T-helper 9 cell (primary cell): ENCODE measurements at places on chromosomes 16 and 17.

DNA sequence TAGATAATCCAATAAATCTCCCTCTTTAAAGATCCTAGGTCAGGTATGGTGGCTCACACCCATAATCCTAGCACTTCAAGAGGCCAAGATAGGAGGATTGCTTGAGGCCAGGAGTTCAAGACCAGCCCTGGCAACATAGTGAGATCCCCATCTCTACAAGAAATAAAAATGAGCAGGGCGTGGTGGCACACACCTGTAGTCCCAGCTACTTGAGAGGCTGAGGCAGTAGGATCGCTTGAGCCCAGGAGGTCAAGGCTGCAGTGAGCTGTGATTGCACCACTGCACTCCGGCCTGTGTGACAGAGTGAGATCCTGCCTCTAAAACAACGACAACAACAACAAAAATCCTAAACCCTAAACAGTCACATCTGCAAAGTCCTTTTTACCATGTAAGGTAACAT, 2.0 kb upstream of the CCL22 start:
- no peak for DNase-seq

GRCh38 chr17:27986805-27987684, 55.4 kb upstream of the NLK start:
- DNase-seq: no peak

- DNase-seq: no peak
These were observed 256.4 kb upstream of the IRX3 start for GRCh38 chr16:54542805-54543505.

GRCh38 chr17:4858882-4859260, 25.7 kb downstream of the MINK1 start:
- DNase-seq: no peak

- DNase-seq: no peak
These were observed 42.3 kb downstream of the CRLF3 start for GRCh38 chr17:30782206-30782605.

DNA sequence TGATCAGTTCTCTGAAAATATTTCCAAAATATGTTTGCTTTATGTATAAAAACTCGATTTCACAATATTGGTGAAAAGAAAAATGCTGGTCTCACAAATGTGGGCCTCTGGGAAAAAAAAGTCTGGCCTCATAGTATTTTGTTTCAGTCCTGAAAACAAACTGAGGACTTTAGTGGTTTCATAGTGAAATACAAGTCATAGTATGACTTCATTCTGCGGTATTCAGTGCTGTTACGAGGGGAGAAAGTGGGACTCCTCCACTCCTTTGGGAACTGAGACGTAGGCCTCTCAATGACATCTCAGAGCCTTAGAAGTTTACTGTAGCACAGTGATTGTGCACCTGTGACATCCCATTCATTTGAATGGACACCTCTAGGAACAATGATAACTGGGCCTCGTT, 56.0 kb downstream of the CYB561 start:
- DNase-seq: no peak

GRCh38 chr17:50079334-50080095, 15.6 kb upstream of the PDK2 start:
- no peak for DNase-seq

DNA sequence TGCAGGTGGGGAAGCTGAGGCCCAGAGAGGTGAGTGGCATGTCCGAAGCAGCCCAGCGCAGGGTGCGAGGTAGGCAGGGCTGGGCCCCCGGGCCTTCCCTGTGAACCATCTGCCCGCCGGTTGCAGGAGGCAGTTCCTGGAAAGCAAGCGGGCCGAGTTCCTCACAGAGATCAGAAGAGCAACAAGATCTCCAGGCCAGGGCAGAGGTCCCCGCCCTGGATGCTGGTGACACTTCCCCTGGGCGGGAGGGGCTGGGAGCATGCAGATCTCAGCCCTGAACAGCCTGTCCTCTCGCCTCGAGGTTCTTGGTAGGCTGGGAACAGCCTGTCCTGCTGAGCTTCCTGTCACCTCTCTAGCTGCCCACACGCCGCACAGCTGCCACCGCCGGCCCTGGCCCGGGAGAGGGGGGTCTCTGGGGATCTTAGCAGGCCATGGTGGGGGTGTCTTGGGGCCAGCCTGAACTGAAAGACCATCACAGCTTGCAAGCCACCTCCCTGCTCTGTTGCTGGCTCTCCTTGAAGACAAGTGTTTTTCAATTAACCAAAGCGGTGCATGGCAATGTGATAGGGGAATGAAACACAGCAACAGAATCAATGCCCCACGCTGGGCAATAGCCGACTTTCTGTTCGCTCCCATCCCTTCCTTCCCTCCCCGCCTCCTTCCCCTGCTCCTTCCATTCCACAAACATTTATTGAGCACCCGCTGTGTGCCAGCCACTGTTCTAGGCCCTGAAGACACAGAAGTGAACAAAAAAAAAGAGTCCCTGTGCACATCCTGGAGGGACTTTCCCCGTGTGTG, 31.7 kb downstream of the SOCS1 start:
- DNase-seq: peak; percentile 43

GRCh38 chr17:74444406-74444805, 12.5 kb downstream of the GPRC5C start:
- no peak for DNase-seq

DNA sequence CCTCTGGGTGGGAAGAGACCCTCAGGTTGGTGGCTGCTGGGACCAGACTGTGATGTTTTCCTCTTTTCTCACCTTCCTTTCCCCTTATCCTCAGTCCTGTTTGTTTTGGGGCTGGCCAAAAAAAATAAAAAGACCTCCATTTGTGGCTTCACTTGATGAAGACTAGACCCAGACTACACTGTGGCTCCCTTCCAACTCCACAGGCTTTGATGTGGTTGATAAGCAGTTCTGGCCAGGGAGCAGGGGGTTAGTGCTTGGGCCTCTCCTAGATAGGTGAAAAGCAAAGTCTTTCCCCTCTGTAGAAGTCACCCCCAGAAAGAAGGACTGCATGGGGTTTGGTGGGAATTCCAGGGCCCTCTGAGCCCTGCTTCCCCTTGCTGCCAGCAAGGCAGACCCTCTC, 11.2 kb upstream of the ADAM11 start:
- DNase-seq: no peak

DNA sequence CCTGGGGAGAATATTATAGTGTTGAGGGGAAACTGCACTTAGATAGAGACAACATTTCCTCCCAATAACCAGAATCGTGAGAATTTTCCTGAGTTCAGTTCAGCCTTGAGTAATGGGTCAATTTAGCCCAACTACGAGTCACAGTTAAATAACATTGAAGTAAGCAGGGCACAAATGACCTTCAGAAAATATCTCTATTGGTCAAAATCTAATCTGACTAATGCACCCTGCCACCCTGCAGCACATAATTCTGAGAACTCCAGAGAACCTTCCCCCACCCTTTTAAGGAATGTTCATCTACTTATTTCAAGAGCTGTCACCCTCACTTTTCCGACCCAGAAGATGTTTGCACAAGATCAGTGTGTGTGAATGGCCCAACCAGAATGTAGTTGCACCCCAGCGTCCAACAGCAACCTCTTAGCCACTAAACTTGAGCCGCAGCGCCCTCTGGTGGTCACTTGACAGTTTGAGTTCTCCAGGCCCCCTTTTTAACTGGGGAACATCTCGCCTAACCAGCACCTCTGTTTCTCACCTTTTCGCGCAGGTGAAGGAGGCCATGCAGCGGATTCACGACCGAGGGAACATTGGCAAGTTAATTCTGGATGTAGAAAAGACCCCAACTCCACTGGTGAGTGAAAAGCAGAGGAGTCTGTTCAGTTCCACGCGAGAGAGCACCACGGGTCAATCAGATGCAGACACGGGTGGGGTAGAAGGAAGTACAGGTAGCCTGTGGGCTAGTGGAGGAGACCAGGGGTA, 50.9 kb upstream of the CLEC3A start:
- peak; percentile 77 for DNase-seq

DNA sequence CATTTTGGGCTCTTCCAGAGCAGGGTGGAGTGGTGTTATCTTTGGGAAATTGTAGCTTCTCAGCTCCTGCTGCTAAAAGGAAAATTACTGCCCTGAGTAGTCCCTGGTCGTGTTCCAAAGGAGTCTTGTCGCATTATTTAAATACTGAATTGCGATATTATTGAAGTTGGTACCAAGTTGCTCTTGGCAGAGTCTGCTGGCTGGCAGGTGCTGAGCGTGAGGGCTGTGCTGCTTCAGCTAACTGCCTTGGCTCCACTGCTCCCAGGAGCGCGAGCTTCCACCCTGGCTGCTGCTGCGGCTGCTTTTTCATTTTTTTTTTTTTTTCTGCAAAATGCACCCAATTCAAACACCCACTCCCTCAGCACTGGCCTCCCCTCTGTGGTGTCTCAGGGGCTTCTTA, 289.8 kb downstream of the MAF start:
- DNase-seq: no peak

DNA sequence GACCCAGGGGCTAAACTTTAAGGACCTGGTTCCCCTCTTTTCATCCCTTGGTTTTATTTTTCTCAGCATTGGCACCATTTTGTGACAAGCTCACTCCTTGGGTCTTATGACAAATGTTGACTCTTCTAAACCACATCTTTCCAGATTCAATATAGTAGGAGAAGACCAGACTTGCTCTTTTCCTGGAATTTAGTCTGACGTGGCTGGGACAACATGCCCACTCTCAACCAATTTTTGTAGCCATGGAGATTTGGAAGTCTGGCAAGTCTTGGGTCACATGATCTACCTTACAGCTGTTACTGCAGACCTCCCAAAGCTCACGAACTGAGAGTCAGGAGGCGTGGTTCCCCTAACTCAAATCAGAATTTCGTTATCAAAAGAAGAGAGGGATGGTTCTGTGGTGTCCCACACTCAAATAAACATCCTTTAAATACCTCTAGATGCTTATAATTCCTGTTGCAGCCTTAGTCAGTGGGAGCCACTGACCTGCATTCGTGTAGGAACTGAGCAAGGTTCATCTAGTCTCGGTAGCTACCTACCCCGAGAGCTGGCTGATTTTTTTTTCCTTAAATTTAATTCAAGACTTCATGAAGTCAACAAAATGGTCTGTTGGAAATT, 683.5 kb downstream of the MAF start:
- no peak for DNase-seq

GRCh38 chr16:51163366-51163765, 12.3 kb upstream of the SALL1 start:
- DNase-seq: no peak

DNA sequence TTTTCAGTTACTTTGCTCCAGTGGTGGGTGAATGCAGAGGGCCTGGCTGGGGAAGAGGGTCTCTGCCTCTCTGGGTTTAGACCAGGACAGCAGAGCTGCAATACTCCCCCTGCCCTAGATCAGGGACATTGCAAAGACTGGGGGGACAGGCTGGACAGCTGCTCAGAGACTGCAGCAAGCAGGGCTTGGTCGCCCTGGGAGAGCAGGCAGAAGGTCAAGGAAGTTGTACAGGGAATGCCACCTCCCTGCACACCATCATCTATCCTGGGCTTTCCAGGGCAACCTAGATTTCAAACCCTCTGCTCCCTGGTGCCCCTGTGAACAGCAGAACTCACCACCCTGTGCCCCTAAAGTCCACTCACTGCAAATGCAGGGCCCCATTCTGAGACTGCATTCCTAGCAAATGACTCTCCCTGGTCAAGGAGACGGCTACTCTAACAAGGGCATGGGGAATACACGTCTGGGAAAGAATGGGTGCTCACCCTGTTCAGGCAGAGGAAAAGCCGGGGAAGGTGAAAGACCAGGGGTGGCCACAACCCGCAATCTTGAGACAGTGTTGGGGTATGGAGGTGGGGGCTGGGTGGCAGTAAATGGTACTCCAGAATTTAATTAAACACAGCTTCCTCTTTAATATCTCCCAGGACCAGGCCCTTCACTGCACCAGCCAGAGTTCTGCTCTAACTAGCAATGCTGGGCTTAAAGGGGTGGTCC, 1.0 kb downstream of the KIFC3 start:
- DNase-seq: no peak

DNA sequence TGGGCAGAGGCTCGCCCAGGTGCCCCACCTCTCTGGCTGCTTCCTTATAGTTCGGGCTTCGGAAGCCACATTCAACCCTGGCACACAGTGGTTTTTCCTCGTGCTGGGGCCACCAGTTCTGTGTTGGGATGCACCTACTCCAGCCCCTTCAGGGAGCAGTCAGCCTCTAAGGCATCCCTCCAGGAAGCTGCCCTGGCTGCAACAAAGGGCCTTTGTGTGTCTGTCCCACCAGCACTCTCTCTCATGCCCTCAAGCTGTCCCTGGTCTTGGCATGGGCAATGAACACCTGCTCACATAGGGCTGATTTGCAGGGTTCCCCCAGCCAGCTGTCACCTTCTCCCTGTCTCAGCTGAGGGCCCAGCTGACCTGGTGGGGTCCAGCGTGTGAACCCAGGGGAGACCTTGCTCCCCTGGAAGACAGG, 754 bp upstream of the NOXO1 start:
- no peak for DNase-seq

GRCh38 chr17:30969989-30970830, 629 bp upstream of the RNF135 start:
- no peak for DNase-seq

- no peak for DNase-seq
These were observed 256.1 kb downstream of the CDH8 start for GRCh38 chr16:61780161-61780560.

- DNase-seq: peak; percentile 34
These were observed 19.0 kb downstream of the HEATR9 start for GRCh38 chr17:35849469-35850348.

GRCh38 chr17:57488856-57489255, 232.5 kb downstream of the MSI2 start:
- DNase-seq: no peak

- DNase-seq: no peak
These were observed 49.6 kb downstream of the GSG1L start for GRCh38 chr16:28013878-28014277.

DNA sequence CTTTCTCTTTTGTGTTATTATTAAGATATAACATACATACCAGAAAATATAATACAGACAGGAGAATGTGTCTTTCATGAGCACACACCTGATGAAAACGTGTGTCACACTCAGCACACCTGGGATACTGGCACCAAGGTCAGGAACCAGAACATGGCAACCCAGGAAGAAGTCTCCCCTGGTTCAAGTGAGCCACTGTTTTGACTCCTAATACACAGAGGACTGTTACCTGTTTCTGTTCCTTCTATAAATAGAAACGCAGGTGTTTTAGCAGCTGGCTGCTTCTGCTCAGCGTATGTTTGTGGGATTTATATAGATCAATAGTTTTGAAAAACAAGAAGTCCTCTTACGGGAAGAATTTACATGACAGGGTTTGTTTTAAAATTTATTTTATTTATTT, 3.5 kb downstream of the SEC14L1 start:
- no peak for DNase-seq

DNA sequence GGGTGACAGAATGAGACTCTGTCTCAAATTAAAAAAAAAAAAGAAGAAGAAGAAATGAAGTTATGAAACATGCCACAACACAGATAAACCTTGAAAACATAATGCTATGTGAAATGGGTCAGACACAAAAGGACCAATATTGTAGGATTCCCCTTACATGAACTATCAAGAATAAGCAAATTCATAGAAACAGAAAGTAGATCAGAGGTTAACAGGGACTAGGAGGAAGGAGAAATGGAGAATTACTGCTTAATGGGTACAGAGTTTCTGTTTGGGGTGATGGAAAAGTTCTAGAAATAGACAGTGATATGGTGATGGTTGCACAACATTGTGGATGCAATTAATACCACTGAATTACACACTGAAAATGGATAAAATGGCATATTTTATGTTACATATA, 16.3 kb downstream of the RANBP10 start:
- DNase-seq: no peak
